MG63 (cell line): ENCODE measurements at places on chromosomes 12 and 14. TPM values are rescaled to one million over a fixed set of nuclear protein-coding genes. Genes with fewer than 3 reads are reported as not detected.

Gene NAV3
- total RNA-seq = 6.7 and 20.7 TPM in 2 replicates

Gene IRAK3
- total RNA-seq = 2.3 and 4.6 TPM in 2 replicates

Gene CLEC4C
- total RNA-seq = not detected in 2 replicates

Gene C12orf60
- total RNA-seq = 0.42 and 2.2 TPM in 2 replicates

Gene CLEC9A
- total RNA-seq = not detected in 2 replicates

Gene COX8C
- not detected in 2 replicates for total RNA-seq

Gene KRT73
- total RNA-seq = not detected in 2 replicates

Gene RD3L
- total RNA-seq = not detected in 2 replicates

Gene PRICKLE1
- 4.7 and 8.6 TPM in 2 replicates for total RNA-seq

DNA sequence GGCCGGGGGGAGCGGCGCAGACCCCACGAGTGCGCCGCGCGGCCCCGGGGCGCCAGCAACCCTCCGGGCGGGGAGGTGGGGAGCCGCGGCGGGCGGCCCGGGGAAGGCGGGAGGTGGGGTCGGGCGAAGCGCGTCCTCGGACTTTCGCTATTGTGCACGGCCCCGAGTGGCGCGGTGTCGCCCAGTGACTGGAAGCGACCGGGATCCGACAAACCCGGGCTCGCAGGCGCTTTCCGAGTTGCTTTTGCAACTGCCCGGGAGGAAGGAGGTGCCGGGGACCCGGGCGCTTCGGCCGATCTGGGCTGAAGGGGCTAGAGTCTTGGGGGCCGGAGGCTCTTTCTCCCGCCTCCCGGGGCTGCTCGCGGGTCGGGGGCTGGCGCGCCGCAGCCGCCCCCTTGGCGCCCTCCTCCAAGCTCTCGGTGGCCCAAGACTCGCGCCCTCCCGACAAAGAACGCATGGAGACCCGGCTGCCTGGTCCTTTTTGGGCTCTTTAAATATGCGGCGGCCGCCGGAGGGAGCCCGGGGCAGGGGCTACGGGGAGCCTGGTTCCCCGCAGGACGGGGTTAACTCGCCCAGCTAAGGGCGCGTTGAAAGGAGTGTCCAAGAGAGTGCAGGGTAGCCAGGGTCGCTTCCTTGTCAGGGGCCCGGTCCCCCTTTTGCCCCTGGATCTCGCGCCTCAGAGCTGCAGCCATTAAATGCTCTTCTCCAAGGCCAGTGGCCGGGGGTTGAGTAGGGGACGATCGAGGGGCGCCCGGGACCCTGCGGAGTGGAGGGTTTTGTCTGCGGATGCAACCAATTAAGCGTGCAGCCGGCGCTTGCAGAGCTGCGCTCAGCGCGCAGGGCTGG, 1.4 kb downstream of the HMGA2 start:
- peak; percentile 48 for DNase-seq

DNA sequence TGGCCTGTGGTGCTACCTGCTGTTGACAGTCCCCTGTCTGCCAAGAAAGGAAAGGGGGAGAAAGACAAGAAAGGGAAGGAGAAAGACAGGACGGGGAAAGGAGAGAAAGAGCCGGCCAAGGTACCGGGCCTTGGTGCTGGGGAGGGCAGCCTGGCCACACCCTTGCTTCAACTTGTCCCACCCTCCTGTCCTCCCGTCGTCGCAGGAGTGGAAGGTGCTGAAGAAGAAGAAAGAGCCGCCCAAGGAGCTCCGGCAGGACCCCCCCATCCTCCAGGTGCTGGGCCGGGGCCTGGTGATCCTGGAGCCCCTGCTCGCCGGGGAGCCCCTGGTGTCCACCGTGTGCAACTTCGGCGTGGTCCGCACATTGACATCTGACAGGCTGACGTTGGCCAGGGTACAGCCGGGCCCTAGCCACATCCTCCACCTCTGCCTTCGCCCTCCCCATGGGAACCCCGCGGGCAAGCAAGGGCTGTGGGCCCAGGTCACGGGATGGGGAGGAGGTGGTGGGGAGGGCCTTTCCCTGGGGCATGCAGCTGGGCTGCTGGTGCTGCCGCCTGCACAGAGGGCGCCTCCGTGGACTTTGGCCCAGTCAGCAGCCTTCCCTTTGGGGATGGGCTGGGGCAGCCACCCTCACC, 2.9 kb upstream of the B3GNT4 start:
- DNase-seq = no peak

- no peak for DNase-seq
Measured at GRCh38 chr14:51410897-51411296, 170.8 kb downstream of the TMX1 start.

- DNase-seq = no peak
Measured at GRCh38 chr14:50037852-50038251, 78.5 kb downstream of the VCPKMT start.

- DNase-seq = no peak
Measured at GRCh38 chr14:50045837-50046236, 70.5 kb downstream of the VCPKMT start.

DNA sequence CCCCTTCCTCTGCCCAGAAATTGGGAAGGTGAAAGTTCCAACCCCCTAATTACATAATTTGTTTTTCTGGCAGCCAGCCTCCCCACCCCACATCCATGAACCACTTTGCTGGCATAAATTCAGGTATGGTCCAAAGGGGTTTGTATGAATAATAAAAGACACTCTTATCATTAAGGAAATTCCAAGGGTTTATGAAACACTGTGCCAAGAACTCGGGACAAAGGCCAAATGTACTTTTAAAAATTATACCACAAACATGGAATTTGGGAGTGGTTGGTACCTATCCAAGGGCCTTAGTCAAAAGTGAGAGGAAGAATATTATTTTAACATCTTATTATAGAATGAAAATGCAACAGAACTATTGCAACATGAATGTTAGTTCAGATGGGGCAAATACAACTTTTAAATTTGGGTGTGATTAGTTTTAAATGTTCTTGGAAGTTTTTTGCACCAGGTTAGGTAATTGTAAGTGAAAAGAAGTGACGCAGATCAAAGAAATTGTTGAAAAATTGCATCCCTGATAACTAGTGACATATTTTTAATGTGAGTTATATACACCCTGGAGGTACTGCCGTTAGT, 217.8 kb downstream of the TMEM117 start:
- peak; percentile 28 for DNase-seq

DNA sequence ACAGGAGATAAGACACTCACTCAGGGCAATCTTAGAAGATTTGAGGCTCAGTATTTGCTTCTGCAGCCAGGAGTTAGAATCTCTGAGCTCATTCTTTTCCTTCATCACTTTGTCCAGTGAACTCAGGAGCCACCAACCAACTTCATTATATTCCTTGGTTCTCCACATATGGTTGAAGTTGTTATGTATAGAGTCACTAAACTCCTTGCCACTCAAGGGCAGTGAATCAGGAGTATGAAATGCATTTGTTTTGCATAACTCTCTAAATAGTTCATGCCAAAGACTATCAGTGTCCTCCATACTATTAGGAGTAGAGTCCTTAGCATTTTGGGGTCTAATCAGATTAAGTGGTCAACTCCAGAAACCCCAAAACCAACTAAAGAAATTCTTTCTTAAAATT, 150.6 kb downstream of the CCDC59 start:
- DNase-seq = no peak

GRCh38 chr12:64186789-64187188, 35.3 kb downstream of the KICS2 start:
- DNase-seq = peak; percentile 25

- DNase-seq = no peak
Measured at GRCh38 chr12:52432559-52433207, 1.5 kb downstream of the KRT75 start.

DNA sequence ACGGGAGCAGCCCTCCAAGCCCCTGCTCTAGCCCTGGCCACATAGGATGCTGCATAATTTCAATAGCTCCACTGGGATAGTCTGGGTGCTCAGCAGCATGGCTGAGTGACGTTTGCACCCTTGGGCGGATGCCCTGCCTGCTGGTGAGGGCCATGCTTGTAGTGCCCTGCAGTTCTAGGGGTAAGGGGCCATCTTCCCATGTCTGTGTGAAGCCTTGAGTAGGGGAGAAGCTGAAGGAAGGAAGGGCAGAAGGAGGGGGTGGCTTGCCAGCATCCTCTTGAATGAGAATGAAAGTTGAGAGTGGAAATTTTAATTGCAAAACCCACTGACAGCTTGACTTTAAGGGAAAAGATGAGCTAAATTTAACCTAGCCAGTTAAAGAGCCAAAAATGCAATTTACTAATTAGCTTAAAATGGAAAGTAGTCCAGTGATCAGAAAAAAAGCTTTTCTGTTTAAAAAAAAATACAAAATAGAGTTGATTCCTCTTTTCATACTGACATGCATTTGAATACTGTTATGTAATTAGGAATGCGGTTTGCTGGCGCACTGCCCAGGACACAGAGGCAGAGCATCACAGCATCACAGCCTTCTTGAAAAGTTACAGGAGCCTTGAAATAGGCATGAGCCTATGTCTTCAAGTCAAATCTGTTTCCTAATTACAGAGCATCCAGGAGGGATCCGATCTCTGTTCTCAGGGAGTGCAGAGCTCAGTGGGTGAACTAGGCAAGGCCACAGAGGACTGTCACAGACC, 18.5 kb upstream of the EML1 start:
- peak; percentile 38 for DNase-seq

DNA sequence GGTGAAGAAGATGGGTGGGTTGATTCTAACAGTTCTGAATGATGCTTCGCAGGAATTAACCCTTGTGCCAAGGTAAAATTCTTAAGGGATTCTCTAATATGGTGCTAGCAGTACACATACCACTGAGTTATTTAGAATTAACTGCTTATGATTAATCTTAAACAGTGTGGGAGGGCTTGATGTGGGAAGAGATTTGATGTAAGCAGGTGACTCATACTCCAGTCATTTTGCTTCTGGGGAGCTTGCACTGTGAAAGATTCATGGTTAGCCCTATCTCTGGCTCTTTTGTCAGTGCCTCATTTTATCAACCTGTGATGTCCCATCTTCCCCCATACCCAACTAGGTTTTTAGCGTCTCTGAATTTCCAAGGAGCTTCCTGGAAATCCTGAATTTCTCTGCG, 83.8 kb downstream of the NRXN3 start:
- peak; percentile 26 for DNase-seq

- DNase-seq = no peak
Measured at GRCh38 chr12:30756074-30756473, 1.3 kb upstream of the CAPRIN2 start.

GRCh38 chr12:25124493-25124892, 70.5 kb downstream of the DNAI7 start:
- DNase-seq = no peak

DNA sequence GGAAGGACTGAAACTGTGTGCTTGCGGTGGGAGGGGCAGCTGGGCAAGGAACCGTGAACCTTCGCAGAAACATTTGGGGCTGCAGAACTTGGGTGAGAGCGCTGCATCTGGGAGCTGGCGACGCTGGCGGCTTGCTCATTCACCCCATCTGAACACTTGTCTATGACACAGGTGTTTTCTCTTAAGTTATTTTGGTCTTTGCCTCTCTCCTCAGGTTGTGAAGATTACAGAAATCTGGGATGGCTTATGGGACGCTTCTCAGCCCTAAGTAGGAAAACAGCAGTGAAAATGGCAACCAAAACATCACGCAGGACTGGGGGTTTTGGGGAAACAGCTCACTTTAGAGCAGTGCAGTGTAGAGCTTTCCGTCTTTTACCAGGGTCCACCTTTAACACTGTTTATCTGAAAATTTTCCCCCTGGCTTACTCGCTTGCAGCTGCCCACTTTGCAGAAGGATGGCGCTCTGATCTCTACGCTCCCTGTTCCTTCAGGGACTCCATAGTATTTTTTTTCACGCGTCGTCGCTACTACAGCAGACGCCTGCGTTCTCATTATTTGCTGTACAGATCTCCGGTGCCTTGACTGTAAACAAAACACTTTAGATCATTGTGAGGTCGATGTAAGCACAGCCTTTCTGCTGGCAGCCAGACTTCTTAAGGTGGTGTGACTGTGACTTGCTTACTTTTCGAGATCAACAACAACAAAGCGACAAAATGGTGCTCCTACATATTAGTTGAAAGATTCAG, 2.7 kb upstream of the CDKN1B start:
- no peak for DNase-seq

DNA sequence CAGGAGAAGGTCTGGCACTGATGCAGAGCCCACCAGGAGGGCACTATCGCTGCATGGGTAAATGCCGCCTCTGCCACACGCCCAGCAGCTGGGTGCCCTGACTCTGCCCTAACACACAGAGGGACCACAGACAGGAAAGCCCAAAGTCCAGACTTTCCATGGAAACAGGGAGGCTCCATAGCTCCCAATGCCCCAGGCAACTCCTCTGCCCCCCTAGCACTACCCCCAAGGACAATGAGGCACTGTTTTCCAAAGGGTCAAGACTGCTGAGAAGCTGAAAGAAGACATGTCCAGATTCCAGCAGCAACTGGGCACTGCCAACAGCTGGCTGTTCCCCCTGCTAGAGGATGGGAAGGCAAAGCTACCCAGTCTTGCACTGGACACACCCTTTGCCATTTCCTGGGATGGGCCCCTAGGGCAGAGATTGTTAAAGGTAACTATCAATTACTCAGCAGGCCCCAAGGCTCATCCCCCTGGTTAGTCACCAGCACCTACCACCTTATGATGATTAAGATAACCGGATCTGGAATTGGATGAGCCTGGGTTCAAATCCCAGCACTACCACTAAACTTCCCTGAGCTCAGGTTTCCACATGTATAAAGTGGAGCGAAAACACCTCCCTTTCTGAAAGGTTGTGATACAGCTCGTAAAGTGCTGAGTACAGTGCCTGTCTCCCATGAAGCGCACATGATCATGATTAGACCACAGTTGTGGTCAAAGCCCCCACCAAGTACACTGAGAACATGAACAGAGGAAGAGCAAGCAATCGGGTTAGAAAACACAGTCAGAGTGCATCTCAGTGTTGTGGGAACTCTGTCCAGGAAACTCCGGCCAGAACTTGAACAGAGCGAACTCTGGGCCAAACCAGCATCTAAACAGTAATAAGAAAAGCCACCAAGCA, 3.3 kb downstream of the PXN start:
- peak; percentile 60 for DNase-seq

GRCh38 chr12:130465046-130465445, 127.4 kb downstream of the PIWIL1 start:
- no peak for DNase-seq

GRCh38 chr14:95477411-95478269, 38.8 kb downstream of the SYNE3 start:
- no peak for DNase-seq

DNA sequence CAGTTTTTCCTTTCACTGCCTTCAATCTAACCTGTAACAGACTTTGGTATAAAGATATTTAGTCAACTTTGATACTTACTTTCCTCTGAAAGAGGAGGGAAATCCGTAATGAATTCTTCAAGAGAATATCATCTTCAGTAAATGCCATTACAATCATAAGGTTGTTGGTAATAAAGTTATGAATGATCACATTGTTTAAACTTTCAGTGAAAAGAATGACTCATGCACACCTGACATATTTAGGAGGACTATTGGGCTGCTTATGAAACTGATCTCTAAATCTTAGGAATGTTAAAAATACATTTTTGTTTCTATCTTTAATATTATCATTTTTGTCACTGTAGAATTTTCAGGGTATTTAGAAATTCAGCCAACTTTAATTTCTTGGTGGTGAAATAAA, 474.7 kb downstream of the SLC16A7 start:
- DNase-seq = no peak

GRCh38 chr12:15677228-15677627, 112.0 kb downstream of the EPS8 start:
- no peak for DNase-seq

GRCh38 chr14:68554231-68554630, 238.6 kb downstream of the ZFP36L1 start:
- DNase-seq = no peak
